ENCODE measurements at places on chromosomes 13 and 19. TPM values are rescaled to one million over a fixed set of nuclear protein-coding genes. Genes with fewer than 3 reads are reported as not detected.

GRCh38 chr19:48176226-48176625 is 5.7 kb downstream of the ZSWIM9 start:
- no peak for DNase-seq

Gene FOXA3
- polyA plus RNA-seq: 6.7 TPM

- DNase-seq: no peak
Measured at GRCh38 chr13:21361123-21361522, 98.0 kb downstream of the ZDHHC20 start.

DNA sequence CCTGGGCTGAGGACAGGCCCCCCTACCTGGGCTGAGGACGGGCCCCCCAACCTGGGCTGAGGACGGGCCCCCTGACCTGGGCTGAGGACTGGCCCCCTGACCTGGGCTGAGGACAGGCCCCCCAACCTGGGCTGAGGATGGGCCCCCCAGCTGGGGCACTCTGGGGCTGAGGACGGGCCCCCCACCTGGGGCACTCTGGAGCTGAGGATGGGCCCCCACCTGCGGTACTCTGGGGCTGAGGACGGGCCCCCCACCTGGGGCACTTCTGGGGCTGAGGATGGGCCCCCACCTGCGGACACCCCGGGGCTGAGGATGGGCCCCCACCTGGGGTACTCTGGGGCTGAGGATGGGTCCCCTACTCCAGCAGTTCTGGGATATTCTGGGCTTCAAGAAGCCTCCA is 65.5 kb downstream of the RASA3 start:
- DNase-seq: no peak

GRCh38 chr13:30882026-30882850 is 23.8 kb upstream of the MEDAG start:
- no peak for DNase-seq

Gene GARIN5A
- 0.17 TPM for polyA plus RNA-seq

Gene OLFM2
- polyA plus RNA-seq: 0.53 TPM

- no peak for DNase-seq
Measured at GRCh38 chr13:75761369-75761768, 125.2 kb downstream of the LMO7 start.

Gene GNG8
- not detected for polyA plus RNA-seq

Gene NKG7
- 1.5 TPM for polyA plus RNA-seq

- DNase-seq: no peak
Measured at GRCh38 chr13:79935121-79935520, 405.8 kb downstream of the SPRY2 start.

DNA sequence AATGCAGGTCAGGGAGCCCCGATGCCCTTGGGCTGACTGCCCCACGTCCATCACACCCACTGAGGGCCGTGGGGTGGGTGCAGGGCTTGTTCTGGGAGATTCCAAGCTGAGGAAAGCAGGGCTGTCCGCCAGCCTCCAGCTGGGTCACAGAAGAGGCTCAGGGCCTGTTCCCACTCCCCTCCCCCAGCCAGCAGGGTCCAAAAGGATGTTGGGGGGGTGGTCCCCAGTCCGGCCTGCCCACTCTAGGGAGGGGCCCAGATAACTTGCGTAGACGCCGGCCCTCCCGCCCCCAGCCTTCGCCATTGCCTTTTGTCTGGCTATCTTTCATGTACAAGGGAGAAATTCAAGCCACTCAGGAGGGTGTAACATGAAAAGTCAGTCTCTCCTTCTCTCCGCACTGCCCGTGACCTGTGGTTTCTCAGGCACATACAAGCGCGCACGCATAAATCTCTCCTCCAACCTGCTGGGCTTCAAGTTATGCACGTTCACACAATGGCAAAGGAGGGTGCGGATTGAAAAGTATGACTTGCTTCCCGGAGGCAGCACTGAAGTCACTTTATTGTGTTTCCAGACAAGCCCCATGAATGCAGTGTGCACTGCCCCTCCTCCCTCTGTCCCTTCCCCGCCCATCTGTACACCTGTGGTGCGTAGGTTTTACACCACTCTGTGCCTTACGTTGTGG is 20.2 kb downstream of the CARM1 start:
- no peak for DNase-seq

DNA sequence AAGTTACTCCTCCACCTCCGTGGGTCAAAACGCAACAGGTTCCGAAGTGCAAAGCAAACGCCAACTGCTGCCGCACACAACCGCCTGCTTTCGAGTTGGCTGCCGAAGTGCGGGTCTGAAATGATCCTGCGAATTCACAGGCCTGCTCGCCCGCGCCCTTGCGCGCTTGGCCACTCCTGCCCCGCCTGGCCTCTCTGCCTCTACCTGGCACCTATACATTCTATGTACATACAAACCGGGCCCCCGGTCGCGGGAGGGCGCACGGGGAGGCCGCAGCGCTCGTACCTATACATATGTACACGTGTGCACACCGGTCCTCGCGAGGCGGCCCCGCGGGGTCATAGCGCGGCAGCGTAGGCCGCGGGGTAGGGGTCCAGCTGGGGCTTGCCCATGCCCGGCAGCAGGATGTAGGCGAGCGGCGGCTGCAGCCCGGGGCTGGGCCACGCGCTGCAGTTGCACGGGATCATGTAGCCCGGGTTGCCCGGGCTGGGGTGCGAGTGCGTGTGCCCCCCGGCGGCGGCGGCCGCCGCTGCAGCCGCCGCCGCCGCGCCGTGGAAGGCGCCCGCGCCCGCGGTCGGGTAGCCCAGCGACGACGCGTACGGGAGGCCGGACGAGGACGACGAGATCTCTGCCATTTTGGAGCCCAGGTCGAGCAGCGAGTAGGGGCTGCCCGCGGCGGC is 1.3 kb downstream of the SOX21 start:
- DNase-seq: peak; percentile 21

GRCh38 chr13:110244071-110244830 is 62.7 kb downstream of the COL4A1 start:
- DNase-seq: no peak

GRCh38 chr13:52804202-52804641 is 44.2 kb downstream of the PCDH8 start:
- no peak for DNase-seq

Gene ADGRE3
- polyA plus RNA-seq: not detected

DNA sequence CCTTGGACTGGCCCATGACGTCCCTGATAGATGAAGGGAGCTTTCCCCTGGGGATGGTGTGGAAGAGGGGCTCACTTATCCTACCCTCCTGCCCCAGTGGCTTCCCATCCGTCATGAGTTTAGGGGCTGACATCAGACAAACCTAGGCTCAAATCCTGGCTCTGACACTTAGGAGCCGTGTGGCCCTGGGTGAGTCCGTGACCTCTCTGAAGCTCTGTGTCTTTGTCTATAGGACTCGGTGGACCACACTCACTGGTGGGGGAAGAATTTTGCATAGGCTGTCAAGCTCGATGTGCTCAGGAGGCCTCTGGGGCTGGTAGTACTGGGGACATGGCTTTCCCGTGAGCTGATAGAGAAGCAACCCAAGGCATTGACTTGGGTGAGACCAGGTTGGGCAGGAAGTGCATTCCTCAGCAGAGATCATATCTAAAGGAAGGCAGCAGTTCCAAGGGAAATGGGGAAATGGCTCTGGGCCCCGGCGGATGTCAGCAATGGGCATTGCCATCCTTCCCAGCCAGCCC is 17.4 kb upstream of the AP1M2 start:
- no peak for DNase-seq

DNA sequence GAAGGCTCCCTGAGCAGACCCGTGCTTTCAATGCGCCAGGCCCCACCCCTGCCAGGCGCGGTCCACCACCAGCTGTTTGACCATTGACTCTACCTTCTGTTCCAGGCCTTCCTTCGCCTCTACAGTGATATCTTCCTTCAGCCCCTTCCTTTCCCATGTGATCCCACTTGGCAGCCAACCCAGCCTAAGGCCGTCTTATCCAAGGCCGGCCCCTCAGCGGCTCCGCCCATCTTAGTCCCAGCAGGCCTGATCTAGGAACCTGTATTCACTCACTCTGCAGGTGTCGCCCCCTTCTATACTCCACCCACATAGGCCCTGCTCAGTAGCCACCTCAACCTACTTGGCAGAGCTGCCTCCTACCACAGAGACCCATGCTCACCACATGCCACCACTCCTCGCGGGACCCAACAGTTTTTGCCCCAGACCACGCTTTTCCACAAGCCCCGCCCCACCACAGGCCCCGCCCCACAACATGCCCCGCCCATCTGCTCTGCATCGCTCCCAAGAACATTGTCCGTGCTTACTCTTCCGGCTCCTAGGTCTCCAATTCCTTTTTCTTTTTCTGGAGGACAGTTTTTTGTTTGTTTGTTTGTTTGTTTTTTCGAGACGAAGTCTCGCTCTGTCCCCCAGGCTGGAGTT is 2.9 kb downstream of the RASIP1 start:
- peak; percentile 93 for DNase-seq

DNA sequence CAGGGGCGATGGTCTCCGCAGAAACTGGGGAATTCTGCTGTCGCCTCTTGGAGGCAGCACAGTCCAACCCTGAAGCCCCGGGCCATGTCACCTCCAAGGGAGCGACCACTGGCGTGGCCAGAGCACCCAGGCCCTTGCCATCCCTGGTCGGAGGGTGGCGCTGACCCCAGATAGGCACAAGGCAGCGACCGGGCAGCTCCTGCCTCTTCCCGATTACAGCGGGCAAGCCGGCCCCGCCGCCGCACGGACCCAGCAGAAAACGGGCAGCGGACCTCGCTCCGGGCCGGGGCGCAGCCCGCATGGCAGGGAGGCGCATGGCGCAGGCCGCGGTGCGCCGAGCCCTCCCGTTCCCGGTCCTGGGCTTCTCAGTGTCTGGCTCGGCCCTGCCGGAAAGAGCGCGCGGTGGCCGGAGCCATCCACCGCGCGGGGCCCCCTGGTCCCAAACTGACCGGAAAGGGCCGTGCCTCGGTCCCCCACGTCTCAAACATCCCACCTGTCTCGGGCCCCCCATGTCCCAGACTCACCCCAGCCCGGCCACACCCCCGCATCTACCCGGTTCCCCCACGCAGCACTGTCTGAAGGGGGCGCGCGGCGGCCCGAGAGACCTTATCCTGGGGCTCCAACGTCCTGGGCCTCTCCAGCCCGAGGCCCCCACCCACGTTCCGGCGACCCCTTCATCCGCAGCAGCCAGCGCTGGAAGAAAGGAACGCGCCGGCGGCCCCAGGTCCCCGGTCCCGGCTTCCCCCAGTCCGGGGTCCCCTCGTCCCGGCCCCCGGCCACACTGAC is 727 bp downstream of the CERS1 start:
- peak; percentile 72 for DNase-seq

- peak; percentile 32 for DNase-seq
Measured at GRCh38 chr13:41352935-41353840, 42.1 kb downstream of the NAA16 start.

Gene RAB3D
- 1.9 TPM for polyA plus RNA-seq

Gene PSG11
- polyA plus RNA-seq: not detected

DNA sequence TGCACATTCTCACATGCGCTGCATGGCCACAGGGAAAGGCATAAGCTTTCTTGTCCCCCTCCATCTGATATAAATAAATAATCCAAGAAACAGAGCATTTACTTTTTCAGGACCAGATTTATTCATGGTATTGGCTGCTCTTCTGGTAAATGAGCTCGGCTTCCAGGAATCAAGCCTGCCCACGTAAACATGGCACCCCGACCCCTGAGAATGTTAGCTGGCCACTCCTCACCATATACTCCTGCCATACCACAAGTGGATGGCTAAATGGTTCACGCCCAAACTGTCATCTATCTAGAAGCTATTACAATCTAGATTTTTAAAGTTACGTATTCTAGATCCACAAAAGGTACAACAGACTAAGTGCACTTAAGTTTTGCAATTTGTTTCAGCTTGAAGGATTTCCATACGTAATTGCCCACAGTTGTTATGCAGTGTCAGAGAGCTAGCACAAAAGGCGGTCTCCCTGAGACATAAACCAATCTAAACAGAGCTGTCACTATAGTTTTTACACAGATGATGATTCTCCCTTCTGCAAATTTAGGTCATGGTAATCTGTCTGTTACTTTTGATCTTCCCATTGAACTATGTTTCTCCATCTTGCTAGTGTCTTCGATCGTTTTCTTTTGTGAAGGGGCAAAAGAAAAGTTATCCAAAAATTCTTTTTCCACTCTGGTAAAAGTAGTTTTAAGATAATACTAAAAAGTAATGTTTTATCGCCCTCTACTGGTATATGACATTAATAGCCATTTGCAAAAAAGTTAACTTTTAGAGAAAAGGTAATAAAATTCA is 16.2 kb upstream of the FOXO1 start:
- no peak for DNase-seq

- no peak for DNase-seq
Measured at GRCh38 chr19:36151144-36152018, 866 bp downstream of the COX7A1 start.

Gene ZNF253
- polyA plus RNA-seq: 7.4 TPM

- DNase-seq: no peak
Measured at GRCh38 chr19:31146546-31147183, 202.6 kb downstream of the TSHZ3 start.

Gene SPC24
- 60.9 TPM for polyA plus RNA-seq

DNA sequence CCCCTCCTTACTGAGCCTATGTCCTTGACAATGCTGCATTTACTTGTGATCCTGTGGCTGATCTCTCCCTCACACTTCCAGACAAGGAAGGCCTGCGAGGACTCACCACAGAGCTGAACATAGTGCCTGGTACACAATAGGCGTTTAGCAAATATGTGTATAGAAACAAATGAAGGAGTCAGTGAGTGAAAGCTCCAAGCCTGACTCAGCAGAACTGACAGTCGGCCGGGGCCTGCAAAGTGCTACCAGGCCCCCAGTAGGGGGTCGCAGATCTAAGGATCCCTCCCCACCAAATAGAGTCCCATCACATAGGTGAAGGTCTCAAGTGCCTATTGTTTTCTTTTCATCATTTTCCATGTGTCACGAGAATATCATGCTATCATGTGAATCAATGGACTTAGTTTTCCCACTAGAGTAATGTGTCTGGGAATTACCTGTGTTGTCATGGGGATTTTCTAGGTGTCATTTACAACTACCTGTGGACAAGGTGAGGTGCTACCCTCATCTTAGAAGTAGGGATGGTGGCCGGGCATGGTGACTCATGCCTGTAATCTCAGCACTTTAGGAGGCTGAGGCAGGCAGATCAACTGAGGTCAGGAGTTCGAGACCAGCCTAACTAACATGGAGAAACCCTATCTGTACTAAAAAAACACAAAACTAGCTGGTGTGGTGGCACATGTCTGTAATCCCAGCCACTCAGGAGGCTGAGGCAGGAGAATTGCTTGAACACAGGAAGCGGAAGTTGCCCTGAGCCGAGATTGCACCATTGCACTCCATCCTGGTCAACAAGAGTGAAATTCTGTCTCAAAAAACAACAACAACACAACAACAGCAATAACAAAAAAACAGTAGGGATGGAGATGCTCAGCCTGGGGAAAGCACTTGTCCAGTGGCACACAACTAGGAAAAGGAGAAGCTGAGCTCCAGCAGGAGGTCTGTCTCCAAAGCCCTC is 50.3 kb upstream of the CYP2A7 start:
- DNase-seq: peak; percentile 42

Gene SPTBN4
- polyA plus RNA-seq: 1.2 TPM

Measured in K562 (cell line).